ENCODE measurements at places on chromosomes 11 and 22.

DNA sequence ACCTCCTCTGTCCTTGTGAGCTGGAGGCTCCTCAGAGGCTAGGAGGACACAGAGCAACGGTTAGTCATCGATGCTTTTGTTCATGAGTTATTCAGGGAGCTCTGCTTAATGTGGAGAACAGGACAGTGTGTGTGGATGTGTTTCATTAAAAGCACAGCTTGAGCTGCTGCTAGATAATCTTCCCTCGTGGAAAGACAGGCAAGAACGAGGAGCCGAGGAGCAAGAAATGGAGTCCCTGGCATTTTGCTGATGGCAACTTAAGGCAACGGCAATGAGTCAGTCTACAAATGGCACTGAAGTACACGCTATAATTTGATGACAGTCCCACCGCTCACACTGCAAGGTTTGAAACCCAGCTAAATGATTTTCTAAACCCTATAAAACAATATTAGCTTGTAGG is 106.2 kb downstream of the IGLL1 start:
- DNase-seq = no peak

DNA sequence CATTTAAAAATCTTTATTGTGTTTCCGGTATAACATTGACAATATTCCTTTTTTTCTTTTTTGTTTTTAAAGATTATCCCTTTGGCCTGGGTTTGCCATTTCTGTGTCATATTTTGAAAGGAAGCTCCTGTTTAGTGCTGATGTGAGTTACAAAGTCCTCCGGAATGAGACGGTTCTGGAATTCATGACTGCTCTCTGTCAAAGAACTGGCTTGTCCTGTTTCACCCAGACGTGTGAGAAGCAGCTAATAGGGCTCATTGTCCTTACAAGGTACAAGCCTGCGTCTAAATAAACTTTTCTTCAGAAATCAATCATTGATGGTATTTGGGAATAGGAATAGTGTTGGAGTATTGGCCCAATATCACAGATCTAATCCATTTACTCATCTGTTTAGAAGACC is 19.8 kb downstream of the PIWIL4 start:
- DNase-seq = no peak

DNA sequence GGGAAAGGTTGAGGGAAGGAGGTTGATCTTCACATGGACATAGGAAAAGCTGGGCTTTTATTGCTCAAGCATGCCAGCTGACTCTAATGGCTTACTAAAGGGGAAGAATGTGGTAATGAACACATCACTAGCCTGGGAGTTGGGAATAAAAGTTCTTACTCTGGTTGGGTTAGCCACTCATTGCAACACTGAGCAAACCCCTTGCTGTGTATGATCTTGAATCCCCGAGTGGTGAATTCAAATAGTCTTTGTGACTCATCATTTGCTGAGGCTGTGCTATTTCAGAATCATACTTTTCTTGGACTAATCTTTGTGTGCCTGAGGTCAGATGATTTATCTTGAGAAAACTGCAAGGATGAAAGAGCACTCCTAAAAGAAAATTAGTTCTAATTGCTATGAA is 304.1 kb upstream of the ANO5 start:
- DNase-seq = no peak

- DNase-seq = no peak
Observed at GRCh38 chr22:20413217-20414058, 19.5 kb downstream of the ZNF74 start.

DNA sequence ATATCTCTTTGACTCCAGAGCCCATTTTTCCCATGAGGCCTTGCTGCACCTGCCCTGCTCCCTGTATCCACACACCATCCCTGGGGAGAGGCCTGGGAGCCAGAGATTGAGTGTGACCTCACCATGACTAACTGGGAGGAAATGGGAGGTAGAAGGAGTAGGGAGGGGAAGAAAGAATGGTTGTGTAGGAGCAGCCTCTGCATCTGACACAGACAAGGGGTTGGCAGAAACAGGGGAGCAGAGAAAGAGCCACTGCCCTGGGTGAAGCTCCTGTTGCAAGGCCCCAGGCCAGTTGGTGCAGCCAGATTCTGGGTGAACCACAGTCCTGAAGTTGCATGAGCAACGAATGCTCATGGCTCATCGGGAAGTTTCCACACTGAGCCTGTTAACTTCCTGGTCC is 32.4 kb downstream of the POU2F3 start:
- no peak for DNase-seq
